Lower leg skin (tissue), 4 donors: ENCODE measurements at places on chromosomes 4 and X. TPM values are rescaled to one million over a fixed set of nuclear protein-coding genes. Genes with fewer than 3 reads are reported as not detected.

Gene TSPAN7
- 17.6 TPM for total RNA-seq

Gene LANCL3
- 1.1 TPM for total RNA-seq

Gene KLHL13
- 0.52 TPM for total RNA-seq

Gene TMEM185A
- 21.2 TPM for total RNA-seq

Gene AVPR2
- 2.6 TPM for total RNA-seq

Gene DDX60
- 8.3 TPM for total RNA-seq

Gene TMEM187
- 12.9 TPM for total RNA-seq

Gene FABP2
- total RNA-seq: not detected

DNA sequence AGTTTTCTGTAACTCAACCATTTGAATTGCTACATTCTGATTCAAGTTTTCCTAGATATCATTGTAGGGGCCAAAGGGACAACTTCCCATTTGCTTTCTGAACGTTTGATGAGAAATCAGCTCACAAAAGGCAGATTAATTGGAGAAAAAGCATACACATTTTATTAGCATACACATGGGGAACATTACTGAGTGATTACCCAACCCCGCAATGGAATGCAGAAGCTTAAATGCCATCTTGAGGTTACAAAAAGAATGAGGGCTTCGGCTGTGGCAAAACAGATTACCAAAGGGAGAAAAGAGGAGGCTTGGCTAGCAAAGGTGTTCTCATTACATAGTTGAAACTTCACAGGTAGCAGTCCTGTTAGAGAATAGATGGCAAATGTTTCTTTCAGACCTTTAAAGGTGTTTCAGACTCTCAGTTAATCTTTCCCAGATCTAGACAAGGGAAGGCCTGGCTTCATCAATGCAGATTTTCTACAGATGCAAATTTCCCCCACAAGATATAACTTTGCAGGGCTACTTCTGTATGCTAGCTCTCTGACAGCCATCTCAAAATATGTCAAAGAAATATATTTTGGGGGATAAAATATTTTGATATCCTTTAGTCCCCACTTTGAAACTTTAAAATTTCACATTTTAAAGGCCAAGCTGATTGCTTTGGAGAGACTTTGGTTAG is 26.5 kb upstream of the HERC6 start:
- no peak for DNase-seq

GRCh38 chr4:165328708-165329107 is 1.2 kb downstream of the MSMO1 start:
- DNase-seq: no peak

DNA sequence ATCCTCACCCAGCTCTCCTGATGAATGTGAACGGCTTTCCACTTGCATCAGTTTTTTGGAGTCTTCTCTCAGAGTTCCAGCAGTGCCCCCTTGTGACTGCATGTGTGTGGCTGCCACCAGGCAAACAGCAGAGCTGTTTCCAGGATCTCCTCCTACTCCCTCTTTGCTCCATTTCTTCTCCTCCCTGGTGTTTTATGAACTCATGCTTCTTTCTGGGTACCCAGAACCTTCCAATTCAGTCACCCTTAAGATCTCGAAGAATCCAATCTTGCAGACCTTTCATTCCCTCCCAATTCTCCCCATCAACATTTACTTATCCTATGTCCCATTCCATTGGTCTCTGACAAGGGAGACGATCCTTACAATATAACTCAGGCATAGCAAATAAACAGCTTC is 6.8 kb upstream of the TCEANC start:
- DNase-seq: no peak

- no peak for DNase-seq
Measured at GRCh38 chr4:54320826-54321685, 92.0 kb downstream of the PDGFRA start.

DNA sequence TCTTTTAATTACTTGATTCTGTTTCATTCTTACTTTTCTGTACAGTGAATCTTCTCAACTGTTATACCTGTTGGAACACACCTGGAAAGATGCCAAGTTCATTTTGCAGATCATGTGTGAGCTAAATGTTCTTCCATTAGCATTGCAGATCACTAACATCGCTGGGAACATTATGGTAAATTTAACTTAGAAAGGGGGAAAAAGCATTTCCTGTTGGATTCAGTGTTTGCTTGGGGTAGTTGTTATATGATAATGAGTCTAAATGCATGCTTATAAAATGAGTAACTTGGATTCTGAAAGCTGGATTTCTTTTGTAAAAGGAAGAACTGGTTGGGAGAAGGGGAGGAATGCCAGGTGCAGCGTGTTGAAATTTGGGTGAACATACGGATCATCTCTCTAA is 47.6 kb downstream of the POLA1 start:
- DNase-seq: no peak

DNA sequence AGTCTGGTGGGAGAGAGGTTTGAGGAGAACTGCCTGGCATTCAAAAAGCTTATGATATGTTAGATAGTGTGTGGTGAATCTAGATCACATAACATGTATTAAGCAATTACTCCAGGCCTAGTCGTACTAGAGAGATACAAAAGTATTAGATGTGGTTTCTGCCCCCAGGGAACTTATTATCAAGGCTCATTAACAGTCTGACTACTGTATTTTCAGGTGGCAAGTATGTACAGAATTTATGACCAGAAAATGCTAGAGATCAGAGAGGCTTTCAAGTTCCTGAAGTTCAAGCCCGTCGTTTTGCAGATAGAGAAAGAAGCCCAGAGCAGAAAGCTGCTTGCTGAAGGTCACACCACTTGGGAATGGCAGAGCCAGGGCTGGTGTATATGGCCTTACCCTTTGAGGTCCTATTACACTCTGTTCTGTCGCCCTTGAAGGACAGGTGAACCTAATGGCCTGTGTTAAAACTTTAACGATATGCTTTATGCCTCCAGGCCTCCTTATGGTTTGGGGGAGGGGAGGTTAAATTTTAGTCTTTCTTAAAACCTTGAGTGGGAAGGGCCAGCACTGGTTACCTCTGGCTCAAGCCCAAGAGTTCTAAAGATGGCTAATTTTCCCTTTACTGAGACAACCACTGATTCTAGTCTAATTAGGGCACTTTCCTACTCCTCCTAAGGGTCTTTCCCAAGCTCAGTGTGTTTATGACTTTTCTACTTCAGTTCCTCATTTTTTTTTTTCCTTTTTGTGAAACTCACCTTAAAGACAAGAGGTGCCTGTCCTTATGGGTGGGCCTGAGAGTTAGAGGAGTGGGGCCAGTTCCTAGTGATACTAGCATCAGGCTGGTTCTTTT is 19.9 kb downstream of the TMEM164 start:
- no peak for DNase-seq

- no peak for DNase-seq
Measured at GRCh38 chrX:18931972-18932371, 51.9 kb downstream of the PHKA2 start.

DNA sequence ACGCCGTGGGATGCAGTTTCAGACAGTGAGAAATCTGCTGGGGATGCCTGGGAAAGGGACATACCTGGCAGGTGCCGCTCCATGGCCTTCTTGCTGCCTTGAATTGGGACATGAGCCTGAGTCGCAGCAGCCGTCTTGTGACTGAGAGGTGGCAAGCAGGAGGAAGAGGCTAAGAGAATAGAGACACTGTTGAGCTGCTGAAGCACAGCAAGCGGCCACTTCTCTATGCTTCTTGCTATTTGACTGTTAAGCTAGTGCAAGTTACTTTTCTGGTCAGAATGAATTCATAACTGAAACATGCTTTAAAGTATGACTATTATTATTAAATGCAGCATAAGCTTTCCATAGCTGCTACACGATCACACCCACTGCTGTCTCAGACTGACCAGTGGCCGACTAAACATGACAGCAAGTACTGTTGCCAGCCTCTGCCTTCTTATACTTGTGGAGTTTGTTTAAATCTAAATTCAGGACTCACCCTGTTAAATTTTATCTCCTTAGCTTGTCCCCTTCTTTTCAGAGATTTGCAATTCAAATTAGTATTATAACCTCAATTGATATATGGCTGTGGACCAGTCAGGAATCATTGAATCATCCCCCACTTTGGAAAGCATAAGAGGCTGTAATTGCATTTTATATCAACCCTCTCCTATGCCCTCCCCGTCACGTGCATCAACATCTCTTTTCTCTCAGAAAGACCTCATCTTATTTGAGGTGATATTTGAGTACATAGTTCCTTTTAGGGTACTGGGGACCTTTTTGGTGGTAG is 24.8 kb upstream of the ACSL1 start:
- no peak for DNase-seq

DNA sequence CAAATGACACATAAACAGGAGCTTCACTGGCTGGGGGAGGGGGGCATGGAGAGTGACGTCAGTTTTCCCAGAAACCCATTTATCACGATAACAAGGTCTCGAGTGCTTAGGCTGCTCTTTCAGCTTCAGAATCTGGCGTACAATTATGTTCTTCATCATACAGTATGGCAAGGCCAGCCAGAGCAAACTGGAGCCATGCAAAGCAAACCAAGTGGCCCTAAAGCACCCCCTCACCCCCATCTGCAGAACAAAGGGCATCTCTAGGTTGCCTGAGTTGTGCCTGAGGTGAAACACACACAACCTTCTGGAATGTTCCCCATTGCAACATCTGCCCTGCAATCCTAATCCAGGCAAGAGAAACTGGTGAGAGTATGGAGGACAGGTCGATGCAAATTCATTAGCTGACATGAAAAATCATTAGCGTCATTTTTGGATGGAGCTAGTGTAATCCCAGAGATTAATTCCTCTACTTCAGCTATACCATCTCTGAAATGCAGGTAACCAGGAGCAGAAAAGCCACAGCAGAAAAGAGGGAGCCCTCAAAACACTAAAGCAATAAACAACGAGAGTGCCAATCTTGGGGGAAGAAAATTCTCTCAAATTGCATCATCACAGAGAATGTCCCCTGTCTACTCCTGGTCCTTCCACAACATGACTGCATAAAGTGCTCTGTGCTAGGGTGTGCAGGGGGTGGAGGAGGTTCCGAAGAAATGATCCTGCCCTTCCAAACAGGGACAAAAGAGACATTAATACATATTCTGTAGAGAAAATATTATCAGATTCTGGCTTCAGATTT is 1.8 kb downstream of the SEPTIN6 start:
- DNase-seq: no peak
